ENCODE measurements at places on chromosomes 13 and 19.

- DNase-seq: no peak
Observed at GRCh38 chr13:96993634-96994016, 651 bp downstream of the OXGR1 start.

- DNase-seq: no peak
Observed at GRCh38 chr13:113997845-113998751, 24.2 kb upstream of the C13orf46 start.

GRCh38 chr13:98384739-98385138 lies 192.2 kb downstream of the STK24 start:
- DNase-seq: no peak

DNA sequence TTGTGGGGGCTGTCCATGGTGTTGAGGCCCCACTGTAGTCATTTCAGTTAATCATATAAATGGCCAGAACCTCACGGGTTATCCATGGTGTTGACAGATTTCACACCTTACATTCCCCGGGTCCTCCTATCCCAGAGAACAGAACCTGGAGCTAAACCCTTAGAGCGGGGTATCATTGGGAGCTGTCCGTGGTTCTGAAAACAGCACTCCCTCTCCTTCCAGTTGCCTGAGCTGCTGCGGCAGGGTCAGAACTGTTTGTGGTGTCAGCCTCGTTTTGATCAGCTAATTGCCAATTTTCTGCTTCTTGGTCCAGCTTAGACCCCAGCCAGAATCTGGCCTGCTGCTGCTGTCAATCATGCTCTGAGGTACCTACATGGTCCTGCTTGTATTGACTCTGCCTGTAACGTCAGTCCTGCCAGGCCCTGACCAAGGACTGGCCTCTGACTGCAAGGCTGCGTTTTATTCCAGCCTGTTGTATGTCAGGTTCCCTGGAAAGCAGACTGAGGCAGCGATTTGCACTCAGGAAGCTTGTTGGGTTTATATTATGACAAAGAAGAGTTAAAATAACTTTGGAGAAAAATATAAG lies 55.8 kb upstream of the KCTD15 start:
- peak; percentile 55 for DNase-seq

DNA sequence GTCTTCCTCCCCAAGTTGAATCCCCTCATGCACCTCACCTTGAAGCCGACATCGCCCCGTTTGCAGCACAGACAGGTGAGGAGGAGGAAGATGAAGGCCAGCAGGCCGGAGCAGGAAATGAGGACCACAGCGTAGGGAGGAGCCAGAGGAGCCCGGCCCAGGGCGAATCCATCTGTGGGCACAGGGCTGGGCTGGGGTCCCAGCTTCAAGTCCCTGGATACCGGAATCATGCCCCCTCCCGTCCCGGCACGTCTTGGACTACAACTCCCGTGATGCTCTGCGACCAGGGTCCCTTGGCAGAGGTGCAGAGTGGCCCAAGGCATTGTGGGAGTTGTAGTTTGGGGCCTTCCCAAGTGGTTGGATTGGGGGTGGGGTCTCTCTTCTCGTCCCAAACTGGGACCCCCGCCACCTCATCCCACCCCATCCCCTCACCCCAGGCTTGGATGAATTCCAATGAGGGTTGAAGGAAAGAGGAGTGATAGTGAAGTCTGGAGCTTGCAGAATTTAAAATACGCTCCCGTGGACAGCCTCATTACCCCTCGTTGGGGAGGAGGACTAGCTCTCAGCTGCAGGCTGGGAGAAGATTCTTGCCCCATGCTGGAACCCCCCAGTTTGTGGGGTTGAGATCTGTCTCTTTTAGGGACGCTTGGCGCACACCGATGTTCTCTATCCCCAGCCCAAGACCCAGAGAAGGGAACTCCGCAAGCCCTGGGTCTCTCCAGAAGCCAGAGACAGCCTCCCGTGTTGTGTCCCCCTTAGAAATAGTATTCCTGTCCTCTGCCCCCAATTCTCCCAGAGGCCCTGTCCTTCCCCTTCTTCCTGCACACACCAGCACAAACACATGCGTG lies 990 bp downstream of the LMTK3 start:
- peak; percentile 80 for DNase-seq

GRCh38 chr19:2190848-2191455 lies 27.2 kb downstream of the DOT1L start:
- no peak for DNase-seq

DNA sequence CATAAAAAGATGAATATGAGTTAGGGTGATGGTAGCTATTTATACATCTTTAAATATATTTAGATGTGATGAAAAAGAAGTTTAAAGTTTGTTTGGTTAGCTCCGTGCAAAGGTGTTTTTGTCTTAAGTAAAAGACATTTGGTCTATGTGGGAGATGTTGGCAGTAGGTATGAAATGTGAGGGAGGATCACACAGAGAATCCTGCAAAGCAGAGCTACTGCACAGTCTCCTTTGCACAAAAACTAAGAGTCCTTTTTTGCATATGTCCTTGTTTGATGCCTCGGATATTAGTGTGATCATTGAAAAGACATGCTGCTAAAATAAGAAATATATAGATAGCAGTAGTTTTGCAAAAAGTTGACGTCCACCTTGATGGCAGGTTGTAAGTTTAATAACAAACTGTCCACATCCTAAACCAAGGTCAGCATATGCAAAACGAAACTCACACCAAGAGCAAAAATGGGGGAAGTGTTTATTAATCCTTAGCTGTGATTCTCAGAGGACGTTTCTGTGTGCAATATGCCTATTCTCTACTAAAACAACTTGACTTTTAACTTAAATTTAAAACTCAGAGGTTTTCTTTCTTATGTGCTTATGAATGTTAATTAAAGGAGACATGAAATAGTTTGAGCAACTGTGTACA lies 870.1 kb downstream of the PCDH9 start:
- DNase-seq: no peak

DNA sequence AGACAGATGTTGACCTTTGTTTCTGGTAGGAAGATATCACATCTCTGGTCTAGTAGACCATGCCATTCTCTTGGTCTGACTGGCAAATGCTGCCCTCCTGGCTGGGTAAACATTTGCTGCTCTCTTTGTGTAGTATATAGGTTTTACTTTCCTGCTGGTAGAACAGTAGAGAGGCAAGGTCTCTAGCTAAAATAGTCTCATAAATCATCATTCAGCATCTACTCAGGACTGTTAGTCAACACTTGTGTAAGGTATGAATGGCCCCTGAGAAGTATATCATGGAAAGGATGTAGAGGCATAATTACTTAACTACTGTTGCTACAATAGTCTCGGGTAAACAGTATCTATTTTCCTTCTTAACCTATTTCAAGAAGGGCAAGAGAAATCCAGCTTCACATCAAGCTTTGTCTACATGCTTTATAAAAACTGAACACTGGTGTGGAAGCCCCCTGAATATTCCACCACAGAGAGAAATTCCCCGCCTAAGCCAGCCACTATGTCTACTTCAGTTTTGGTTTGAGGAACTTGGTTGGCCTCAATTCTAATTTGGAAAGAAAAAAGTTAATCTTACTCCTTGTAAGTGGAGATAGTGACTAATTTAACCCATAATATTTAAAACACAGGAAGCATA lies 18.4 kb upstream of the MYCBP2 start:
- DNase-seq: no peak

- DNase-seq: no peak
Observed at GRCh38 chr19:30556230-30556711, 184.1 kb downstream of the ZNF536 start.

GRCh38 chr13:86476656-86477055 lies 677.4 kb upstream of the SLITRK6 start:
- no peak for DNase-seq

DNA sequence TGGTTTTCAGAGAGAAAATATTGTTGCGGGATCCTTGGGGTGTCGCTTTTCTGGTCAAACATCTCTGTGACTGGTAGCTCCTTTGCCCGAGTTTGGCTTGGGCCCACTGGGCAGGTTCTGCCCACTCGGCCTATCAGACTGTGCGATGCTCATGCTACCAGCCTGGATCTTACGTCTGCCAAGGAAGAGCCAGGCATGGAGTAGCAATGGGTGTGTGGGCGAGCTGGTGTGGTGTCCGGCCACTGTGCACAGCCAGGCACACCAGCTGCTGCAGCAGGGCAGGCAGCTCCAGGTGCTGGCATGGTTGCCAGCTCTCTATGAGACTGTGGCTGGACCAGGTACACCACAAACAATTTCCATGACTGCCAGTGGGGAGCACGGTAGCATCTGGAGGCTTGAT lies 1351.8 kb upstream of the PCDH20 start:
- DNase-seq: no peak

- DNase-seq: no peak
Observed at GRCh38 chr19:4449022-4449638, 8.5 kb downstream of the UBXN6 start.

GRCh38 chr13:45681113-45681512 lies 21.0 kb upstream of the CBY2 start:
- no peak for DNase-seq
